Urinary bladder (tissue), 4 donors: ENCODE measurements at places on chromosomes 13 and 19. TPM values are rescaled to one million over a fixed set of nuclear protein-coding genes. Genes with fewer than 3 reads are reported as not detected.

The URAD gene
- not detected for polyA plus RNA-seq

DNA sequence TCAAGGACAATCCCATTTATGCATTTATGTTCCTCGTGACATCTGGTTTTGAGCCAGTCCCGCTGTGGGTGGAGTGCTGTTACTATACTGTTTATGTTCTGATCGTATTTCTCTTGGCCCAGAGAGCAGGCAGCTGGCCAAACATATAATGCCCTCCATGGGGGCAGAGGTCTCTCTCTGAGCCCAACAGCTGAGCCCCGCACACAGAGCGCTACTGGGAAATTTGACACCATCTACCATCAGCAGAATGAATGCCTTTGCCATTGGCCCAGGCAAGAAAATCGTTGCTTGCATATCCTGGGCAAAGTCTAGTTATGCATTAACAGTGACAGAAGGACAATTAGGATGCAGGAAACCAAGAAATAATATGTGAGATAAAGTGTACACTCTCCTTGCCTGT lies 126.8 kb upstream of the CACNA1A start:
- DNase-seq = peak; percentile 11

- DNase-seq = no peak
Observed at GRCh38 chr13:91356919-91357612, 9.6 kb downstream of the MIR17HG start.

The OR7D2 gene
- polyA plus RNA-seq = 0.03 TPM

The SYT3 gene
- 0.32 TPM for polyA plus RNA-seq

DNA sequence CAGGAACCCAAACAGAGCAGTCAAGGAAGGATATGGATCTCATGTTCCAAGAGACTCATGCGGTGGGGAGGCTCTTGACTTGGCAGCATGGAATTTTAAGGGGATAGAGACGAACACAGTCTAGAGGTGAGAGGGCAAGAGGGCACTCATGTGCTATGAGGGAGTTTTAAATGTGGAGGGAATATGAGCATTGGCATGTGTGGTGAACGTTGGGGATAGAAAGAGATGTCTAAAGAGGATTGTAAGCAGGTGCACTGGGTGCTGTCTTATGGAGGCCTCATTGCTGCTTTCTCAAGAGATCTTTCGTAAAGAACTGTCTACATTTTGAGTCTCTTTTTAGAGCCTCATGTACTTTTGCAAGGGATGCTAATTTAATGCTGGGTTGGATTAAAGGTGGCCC lies 600.3 kb upstream of the GPC6 start:
- DNase-seq = no peak

The KLK11 gene
- 0.15 TPM for polyA plus RNA-seq

- no peak for DNase-seq
Observed at GRCh38 chr13:102311901-102312300, 89.9 kb downstream of the FGF14 start.

DNA sequence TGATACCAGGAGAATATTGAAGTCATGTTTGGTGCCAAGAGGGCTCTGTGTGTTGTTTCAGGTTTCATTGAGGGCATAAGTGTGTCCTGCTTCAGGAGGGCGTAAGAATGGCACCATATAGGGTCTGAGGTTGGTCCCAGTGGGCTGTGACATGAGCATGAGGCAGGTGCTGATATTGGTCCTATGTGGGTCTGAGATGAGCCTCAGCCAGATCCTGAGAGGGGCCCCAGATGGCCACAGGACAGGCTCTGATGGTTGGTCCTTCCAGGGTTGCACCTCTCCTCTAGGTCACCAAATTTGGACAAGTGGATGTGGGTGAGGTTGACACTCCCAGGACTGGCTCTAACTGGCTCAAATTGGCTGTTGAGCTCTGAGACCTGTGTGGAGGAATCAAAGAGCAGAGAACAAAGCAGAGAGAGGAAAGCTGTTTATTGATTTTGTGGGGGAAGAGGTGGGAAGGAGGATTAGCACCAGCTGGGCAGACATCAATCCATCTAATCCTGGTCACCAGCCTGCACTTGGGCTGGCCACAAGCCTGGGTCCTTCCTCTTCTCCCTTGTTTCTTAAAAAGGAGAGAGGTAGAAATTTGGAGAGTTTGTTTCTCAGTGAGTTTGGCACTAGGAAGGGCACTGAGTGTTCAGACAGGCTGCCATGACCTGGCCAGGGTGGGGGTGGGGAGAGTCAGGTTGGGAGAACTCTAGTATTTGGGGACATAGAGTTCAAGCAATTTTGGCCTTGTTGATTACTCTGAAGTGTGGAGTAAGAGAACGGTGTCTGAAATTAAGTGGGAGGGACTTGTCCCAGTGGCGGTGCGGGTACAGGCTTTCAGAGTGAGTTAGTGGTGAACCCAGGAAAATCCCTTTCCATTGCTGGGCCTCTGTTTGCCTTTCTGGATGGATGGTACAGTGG lies 38.7 kb downstream of the CYP2B6 start:
- no peak for DNase-seq

The F10 gene
- polyA plus RNA-seq = 26.7 TPM
